ENCODE measurements at places on chromosomes 1 and 21. TPM values are rescaled to one million over a fixed set of nuclear protein-coding genes. Genes with fewer than 3 reads are reported as not detected.

Gene CTSE
- 0.28 TPM for polyA plus RNA-seq

Gene PTCH2
- polyA plus RNA-seq, result 5.4 TPM

Gene BTBD8
- 9.0 TPM for polyA plus RNA-seq

Gene CATSPERE
- 2.7 TPM for polyA plus RNA-seq

Gene ZSWIM5
- 9.6 TPM for polyA plus RNA-seq

- no peak for DNase-seq
Measured at GRCh38 chr1:206793620-206794019, 21.3 kb upstream of the IL10 start.

GRCh38 chr21:32413015-32413504 lies 554 bp downstream of the EVA1C start:
- no peak for DNase-seq

- DNase-seq, result no peak
Measured at GRCh38 chr1:7552402-7552801, 218.7 kb upstream of the VAMP3 start.

DNA sequence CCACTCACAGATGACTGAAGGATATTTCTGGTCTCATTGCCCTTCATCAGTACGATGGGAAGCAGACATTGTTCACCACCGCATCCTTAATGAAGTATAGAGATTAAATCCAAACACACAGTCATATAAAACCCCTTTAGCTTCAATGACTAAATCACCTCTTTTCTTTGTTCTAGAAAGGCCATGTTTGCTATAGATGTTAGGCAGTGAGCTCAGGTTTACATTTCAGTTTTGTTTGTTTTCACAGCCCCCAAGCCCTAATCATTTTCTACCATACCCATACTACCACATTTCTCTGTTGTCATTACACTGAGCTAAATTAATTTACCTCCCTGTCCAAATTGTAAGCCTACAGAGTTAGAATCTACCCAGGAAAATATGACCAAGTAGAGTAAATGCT lies 385.1 kb downstream of the NTNG1 start:
- DNase-seq, result no peak

- no peak for DNase-seq
Measured at GRCh38 chr1:115076384-115076915, 12.9 kb downstream of the TSPAN2 start.

- no peak for DNase-seq
Measured at GRCh38 chr1:74641161-74641560, 32.4 kb downstream of the ERICH3 start.

- DNase-seq, result no peak
Measured at GRCh38 chr1:49356594-49356993, 579.9 kb upstream of the BEND5 start.

Data from left kidney (tissue), 8 donors.